Kidney epithelial cell (primary cell): ENCODE measurements at places on chromosomes 4 and X. TPM values are rescaled to one million over a fixed set of nuclear protein-coding genes. Genes with fewer than 3 reads are reported as not detected.

Gene PNMA6A
- total RNA-seq = 7.8 and 7.9 TPM in 2 replicates

DNA sequence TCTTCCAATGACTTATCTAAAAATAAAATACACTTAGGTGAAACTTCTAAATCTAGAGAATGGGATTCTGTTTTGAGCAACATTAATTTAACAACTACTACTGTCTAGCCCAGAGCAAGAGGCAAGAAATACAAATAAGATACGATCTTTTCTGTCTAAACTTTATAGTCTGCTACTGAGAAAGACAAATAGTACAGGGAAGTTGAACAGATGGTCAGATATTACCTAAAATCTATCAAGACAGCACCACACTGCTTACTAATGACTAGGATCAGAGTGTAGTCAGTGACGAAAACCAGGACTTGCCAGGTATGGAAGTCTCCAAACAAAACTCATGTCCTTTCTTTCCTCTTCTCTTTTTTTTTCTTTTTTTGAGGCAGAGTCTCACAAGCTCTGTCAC, 7.1 kb downstream of the FAM13A start:
- no peak for DNase-seq

Gene CNGA1
- total RNA-seq = 0.04 TPM in 1 of 2 replicates, not detected in the other

Gene KLF8
- total RNA-seq = 2.6 and 4.4 TPM in 2 replicates

Gene USP51
- total RNA-seq = 2.0 and 2.1 TPM in 2 replicates

GRCh38 chr4:140168474-140168873, 14.5 kb upstream of the MAML3 start:
- DNase-seq = no peak

DNA sequence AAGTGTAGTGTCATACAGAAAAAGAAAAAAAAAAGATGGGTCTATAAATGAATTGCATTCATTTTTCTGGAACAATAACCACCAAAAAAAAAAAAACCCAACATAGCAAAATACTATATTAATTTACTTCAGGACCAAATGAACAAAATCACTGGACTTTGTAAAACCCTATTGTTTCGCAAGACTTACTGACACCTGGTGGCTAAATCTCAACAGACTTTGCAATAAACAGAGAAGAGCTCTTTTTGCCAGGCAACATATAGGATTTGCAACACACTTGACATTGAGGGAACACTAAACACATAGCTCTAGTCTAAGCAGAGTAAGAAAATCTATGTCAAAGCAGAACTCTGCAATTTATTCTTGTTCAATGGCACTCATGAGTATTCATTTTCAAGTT, 990.2 kb downstream of the STPG2 start:
- DNase-seq = peak; percentile 5

GRCh38 chr4:148842843-148843242, 400.6 kb upstream of the NR3C2 start:
- no peak for DNase-seq

- peak; percentile 76 for DNase-seq
Measured at GRCh38 chrX:73577361-73577760, 14.4 kb downstream of the CHIC1 start.

Gene SEPTIN6
- total RNA-seq = 30.2 and 32.0 TPM in 2 replicates

Gene NPNT
- 4.6 and 7.3 TPM in 2 replicates for total RNA-seq

Gene FAT1
- total RNA-seq = 344 and 359 TPM in 2 replicates

DNA sequence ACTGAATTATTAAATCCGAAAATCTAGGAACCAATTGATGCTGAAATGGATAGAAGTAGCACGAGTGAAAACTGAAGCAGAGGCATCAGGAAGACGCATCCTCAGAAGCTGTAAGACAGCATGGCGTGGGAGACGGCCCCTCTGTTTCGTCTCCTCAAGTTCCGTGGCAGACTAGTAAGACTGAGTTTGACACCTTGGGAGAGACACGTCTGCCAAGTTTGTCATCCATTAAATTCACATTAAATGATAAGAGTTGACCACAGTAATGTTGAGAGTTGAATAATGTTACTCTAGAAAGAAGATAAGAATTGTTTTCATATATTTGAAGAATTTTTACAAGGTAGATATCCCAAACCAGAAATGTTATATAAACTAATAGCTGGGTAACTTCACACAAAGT, 736.1 kb upstream of the FRG1 start:
- no peak for DNase-seq

DNA sequence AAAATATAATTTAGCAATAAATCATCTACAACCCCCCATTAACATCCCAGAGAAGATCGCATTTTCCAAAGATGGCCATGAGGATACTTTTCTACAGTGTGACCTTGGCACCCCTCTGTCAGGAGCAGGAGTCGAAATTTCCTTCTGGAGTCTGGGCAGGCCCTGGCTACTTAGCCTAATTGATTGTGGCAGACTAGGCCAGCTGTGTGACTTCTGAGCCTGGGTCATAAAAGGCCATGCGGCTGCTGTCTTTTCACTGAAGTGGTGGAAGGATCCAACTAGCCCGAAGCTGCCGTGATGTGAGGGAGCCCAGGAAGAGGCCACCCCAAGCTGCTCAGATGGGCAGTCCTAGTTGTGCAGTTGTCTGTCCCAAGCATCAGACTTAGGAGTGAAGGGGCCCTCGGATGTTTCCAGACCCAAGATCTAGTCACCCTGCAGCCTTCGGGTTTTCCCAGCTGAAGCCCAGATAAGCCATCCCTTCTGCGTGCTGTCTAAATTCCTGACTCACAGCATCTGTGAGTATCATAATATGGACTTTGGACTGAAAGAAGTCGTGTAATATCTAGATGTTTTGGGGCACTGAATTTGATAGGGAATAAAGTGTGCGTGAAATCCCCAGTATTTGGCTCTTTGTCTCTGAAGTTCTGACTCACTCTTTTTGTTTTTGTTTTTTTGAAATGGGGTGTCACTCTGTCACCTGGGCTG, 21.0 kb downstream of the PDK3 start:
- DNase-seq = no peak

- no peak for DNase-seq
Measured at GRCh38 chrX:101482296-101482695, 3.0 kb upstream of the ARMCX4 start.

- DNase-seq = no peak
Measured at GRCh38 chr4:33746979-33747378, 2497.3 kb downstream of the ARAP2 start.

Gene UXT
- 149 and 165 TPM in 2 replicates for total RNA-seq

GRCh38 chr4:48224606-48225005, 45.0 kb downstream of the TEC start:
- DNase-seq = no peak

Gene USP17L17
- not detected in 2 replicates for total RNA-seq

- no peak for DNase-seq
Measured at GRCh38 chrX:107940095-107940494, 42.1 kb downstream of the TEX13B start.
